ENCODE measurements at places on chromosomes 5 and 9. TPM values are rescaled to one million over a fixed set of nuclear protein-coding genes. Genes with fewer than 3 reads are reported as not detected.

DNA sequence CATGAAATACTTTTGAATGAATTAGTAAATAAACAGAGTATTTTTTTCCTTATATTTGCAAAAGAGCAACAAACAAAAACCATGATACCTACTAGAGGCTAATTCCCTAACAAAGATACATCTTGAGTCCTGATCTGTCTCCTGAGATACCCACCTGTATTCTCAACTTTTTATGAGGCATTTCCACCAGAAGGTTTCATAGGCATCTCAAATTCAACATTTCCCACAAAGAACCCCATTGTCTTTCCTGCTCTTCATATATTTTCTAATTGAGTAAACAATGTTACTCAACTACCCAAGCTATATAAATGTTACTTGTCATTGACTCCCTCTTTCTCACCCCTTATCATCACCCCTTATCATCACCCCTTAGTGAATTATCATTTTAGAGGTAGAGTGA lies 119.4 kb upstream of the RAI14 start:
- H3K27me3 ChIP-seq, result no peaks in the 10 kb centered on the region
- H3K4me1 ChIP-seq, result no peaks in the 10 kb centered on the region
- DNase-seq, result no peak
- no peaks in the 10 kb centered on the region for H3K36me3 ChIP-seq
- no peak overlapping the region for H3K27ac ChIP-seq
- H3K4me3 ChIP-seq, result no peak overlapping the region

- no peak overlapping the region for H3K4me3 ChIP-seq
- H3K36me3 ChIP-seq, result no peaks in the 10 kb centered on the region
- H3K27ac ChIP-seq, result no peak overlapping the region
- no peak for DNase-seq
- no peaks in the 10 kb centered on the region for H3K4me1 ChIP-seq
These were observed 9.5 kb upstream of the COMMD10 start for GRCh38 chr5:116075191-116075831.

DNA sequence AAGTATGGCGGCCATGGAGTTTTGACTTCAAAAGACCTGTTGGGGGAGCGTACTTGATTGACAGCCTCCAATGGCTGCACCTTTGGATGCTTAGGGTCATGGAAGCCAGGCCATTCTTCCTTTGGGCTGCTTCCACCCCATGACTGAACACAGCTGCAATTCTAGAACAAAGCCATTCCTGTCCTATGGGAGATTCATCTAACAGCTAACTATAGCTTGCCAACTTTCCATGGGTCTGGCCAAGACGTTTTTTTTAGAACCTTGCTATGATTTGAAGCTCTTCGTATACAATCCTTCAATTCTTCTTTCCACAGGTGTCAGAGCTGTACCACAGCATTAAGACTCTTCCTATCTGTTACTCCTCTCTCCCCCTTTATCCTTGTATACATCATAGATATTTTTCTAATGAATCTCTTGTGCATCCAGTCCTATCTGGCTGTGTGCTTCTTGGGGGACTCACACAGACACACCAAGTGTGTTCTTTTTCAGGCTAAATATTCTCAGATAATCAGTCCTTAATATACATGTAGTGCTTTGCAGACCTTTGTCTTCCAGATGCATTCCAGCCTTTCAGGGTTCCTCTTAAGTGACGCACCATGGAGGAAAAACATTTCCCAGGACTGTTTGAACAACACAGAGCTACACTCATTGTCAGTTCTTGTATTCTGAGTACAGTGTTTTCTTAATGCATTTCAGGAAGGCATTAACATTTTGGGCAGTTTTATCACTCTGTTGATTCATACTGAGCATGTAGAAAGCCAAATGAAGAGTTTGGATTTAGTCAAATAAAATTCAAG lies 198.9 kb downstream of the TAF11L14 start:
- no peak overlapping the region for H3K4me3 ChIP-seq
- no peaks in the 10 kb centered on the region for H3K4me1 ChIP-seq
- no peaks in the 10 kb centered on the region for H3K27me3 ChIP-seq
- no peak for DNase-seq
- no peaks in the 10 kb centered on the region for H3K36me3 ChIP-seq

SHC3 gene
- polyA plus RNA-seq, result 7.0 TPM

- no peak overlapping the region for H3K27ac ChIP-seq
- H3K27me3 ChIP-seq, result no peaks in the 10 kb centered on the region
- H3K4me1 ChIP-seq, result no peaks in the 10 kb centered on the region
- H3K4me3 ChIP-seq, result no peak overlapping the region
- H3K36me3 ChIP-seq, result no peaks in the 10 kb centered on the region
These were observed 18.9 kb downstream of the PDE4D start for GRCh38 chr5:59874675-59875074.

- H3K36me3 ChIP-seq, result no peaks in the 10 kb centered on the region
- DNase-seq, result no peak
- no peak overlapping the region for H3K27ac ChIP-seq
- no peaks in the 10 kb centered on the region for H3K27me3 ChIP-seq
These were observed 269.1 kb downstream of the EFNA5 start for GRCh38 chr5:107401470-107402122.

- H3K4me3 ChIP-seq, result no peak overlapping the region
- DNase-seq, result no peak
- H3K27ac ChIP-seq, result no peak overlapping the region
- H3K4me1 ChIP-seq, result no peaks in the 10 kb centered on the region
These were observed 1.1 kb upstream of the FRRS1L start for GRCh38 chr9:109168170-109168569.

DNA sequence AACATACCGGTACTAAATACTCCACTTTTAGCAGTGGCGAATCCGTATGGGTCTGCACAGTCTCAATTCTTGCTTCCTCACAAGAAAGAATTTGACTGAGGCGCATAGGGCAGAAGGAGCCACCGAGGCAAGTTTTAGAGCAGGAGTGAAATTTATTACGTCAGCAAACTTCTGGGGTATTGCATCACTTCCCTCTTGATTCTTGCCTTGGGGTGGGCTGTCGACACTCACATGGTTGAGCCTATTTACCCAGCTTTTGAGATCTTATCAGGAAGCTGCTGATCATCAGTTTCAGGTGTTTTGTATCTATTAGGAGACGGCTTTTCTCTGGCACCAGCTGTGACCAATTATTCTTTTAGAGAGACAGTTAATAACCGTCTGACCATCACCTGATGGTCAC lies 111.5 kb upstream of the CCNH start:
- no peak overlapping the region for H3K4me3 ChIP-seq
- no peak overlapping the region for H3K27ac ChIP-seq
- H3K4me1 ChIP-seq, result no peaks in the 10 kb centered on the region
- H3K27me3 ChIP-seq, result no peaks in the 10 kb centered on the region
- no peak for DNase-seq

DNA sequence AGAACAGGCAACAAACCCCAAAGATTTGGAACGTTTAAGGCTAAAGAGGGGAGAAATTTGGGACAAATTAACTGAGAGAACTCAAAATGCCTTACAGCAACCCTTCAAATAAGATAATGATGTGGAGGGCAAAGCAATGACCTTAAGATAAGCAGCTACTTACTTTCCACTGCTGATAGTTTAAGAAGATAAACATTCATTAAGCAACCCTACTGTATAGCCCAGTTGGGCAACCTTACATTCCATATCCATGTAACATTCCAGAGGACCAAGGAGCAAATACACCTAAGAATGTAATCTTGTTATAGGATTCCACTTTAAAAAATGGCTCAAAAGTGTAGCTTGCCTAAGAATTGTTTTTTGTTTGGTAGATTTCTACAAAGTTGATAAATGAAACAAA lies 14.8 kb downstream of the ETF1 start:
- DNase-seq, result no peak
- H3K36me3 ChIP-seq, result peaks cover 5% of the 10 kb centered on the region
- peaks cover 4% of the 10 kb centered on the region for H3K4me1 ChIP-seq
- H3K4me3 ChIP-seq, result no peak overlapping the region

NPR3 gene
- 2.6 TPM for polyA plus RNA-seq

PLAC8L1 gene
- polyA plus RNA-seq, result 1.2 TPM

SLC46A2 gene
- 0.07 TPM for polyA plus RNA-seq

GRCh38 chr5:68140763-68141162 lies 74.8 kb upstream of the PIK3R1 start:
- H3K4me1 ChIP-seq, result no peaks in the 10 kb centered on the region
- H3K36me3 ChIP-seq, result no peaks in the 10 kb centered on the region
- no peak overlapping the region for H3K4me3 ChIP-seq

SOHLH1 gene
- polyA plus RNA-seq, result not detected

CFAP157 gene
- polyA plus RNA-seq, result 0.88 TPM

PANK3 gene
- 5.2 TPM for polyA plus RNA-seq

- H3K4me1 ChIP-seq, result no peaks in the 10 kb centered on the region
- no peaks in the 10 kb centered on the region for H3K27me3 ChIP-seq
- DNase-seq, result no peak
- H3K4me3 ChIP-seq, result no peak overlapping the region
- H3K27ac ChIP-seq, result no peak overlapping the region
- H3K36me3 ChIP-seq, result no peaks in the 10 kb centered on the region
These were observed 17.4 kb upstream of the RIC1 start for GRCh38 chr9:5611321-5612184.

- H3K36me3 ChIP-seq, result no peaks in the 10 kb centered on the region
- no peak for DNase-seq
- no peaks in the 10 kb centered on the region for H3K27me3 ChIP-seq
- H3K27ac ChIP-seq, result no peak overlapping the region
- no peaks in the 10 kb centered on the region for H3K4me1 ChIP-seq
- no peak overlapping the region for H3K4me3 ChIP-seq
These were observed 14.5 kb upstream of the RARS1 start for GRCh38 chr5:168471785-168472184.

DNA sequence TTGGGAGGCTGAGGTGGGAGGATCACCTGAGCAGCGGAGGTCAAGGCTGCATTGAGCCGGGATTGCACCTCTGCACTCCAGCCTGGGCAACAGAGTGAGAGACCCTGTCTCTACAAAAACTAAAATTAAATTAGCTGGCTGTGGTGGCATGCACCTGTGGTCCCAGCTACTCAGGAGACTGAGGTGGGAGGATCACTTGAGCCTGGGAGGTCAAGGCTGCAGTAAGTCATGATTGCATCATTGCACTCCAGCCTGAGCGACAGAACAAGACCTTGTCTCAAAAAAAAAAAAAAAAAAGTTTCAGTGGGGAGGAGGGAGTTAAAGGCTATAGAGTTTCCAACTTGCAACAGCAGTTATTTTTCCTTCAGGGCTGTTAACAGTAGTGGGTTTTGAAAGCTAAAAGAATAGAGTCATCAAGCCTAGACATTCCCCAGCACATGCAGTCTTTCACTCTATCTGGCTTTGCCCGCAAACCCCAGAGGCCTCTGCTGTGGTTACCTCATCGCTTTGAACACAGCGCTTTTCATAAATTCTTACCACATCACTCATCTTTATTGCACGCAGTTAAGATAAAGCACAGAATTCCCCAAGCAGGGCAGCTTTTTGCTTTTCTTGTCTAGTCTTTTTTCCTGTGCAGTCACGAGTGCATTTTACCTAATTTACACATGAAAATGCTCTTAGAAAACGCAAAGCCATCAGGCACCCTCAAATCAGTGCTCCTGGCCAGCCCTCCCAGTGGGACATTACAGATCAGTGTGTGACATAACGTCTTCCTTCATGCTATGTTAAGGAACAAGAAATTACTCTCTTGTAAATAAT lies 8.7 kb upstream of the SLC2A8 start:
- H3K27me3 ChIP-seq, result no peaks in the 10 kb centered on the region
- no peak for DNase-seq
- H3K36me3 ChIP-seq, result peaks cover 4% of the 10 kb centered on the region
- H3K27ac ChIP-seq, result peak overlapping the region; percentile 79

ABO gene
- polyA plus RNA-seq, result 18.5 TPM

- no peaks in the 10 kb centered on the region for H3K4me1 ChIP-seq
- no peak overlapping the region for H3K4me3 ChIP-seq
- H3K27me3 ChIP-seq, result no peaks in the 10 kb centered on the region
- no peaks in the 10 kb centered on the region for H3K36me3 ChIP-seq
These were observed 119.8 kb downstream of the AUH start for GRCh38 chr9:91241909-91242308.

DNA sequence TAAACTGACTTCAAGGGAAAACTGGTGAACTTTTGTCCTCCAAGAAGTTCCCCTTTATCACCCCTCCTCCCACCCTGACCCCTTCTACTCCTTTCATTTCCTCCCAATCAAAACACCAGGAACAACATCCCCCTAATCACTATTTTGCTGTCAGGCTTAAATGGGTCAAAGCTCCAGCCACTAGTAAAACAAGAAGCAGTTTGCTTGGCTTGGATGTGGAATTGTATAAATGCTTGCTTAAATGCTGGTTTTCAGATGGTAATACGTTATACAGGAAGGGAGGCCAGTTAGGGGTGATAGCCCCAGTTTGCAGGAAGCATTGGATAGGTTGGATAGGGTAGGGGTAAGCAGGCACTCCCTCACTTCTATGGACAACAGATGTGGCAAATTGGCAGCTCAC lies 473.6 kb downstream of the AGTPBP1 start:
- no peak for DNase-seq
- H3K27me3 ChIP-seq, result no peaks in the 10 kb centered on the region
- no peak overlapping the region for H3K27ac ChIP-seq
- H3K4me3 ChIP-seq, result no peak overlapping the region

GRCh38 chr5:5687113-5687512 lies 264.6 kb downstream of the ICE1 start:
- no peak overlapping the region for H3K27ac ChIP-seq
- no peaks in the 10 kb centered on the region for H3K27me3 ChIP-seq
- H3K36me3 ChIP-seq, result no peaks in the 10 kb centered on the region
- H3K4me3 ChIP-seq, result no peak overlapping the region
- H3K4me1 ChIP-seq, result no peaks in the 10 kb centered on the region

GRCh38 chr5:107385708-107386107 lies 285.0 kb downstream of the EFNA5 start:
- DNase-seq, result no peak
- H3K27me3 ChIP-seq, result no peaks in the 10 kb centered on the region
- no peak overlapping the region for H3K4me3 ChIP-seq
- no peaks in the 10 kb centered on the region for H3K4me1 ChIP-seq

PCDHB10 gene
- polyA plus RNA-seq, result 0.88 TPM

NKD2 gene
- polyA plus RNA-seq, result 18.1 TPM

ARHGEF28 gene
- 32.9 TPM for polyA plus RNA-seq

SV2C gene
- 0.07 TPM for polyA plus RNA-seq

DNA sequence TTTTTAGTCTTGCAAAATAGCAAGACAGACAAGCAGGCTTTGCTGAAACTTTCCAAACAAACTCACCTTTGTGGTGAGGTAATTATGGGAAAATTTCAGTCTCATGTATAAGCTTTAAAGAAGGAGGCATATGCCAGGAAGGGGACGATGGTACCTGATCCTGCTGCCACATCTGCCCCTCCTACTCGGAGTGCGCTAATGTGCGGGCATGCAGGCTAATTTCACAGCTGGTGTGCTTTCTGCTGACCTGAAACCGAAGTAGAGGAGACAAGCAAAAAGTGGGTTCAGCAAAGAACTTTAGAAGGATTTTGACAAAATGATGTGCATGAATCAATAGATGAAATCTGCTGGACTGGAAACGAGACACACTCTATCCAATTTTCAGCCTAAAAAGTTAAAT lies 117.1 kb upstream of the IRX4 start:
- no peaks in the 10 kb centered on the region for H3K27me3 ChIP-seq
- no peak overlapping the region for H3K27ac ChIP-seq
- no peaks in the 10 kb centered on the region for H3K4me1 ChIP-seq
- H3K4me3 ChIP-seq, result no peak overlapping the region
- no peaks in the 10 kb centered on the region for H3K36me3 ChIP-seq
- no peak for DNase-seq

GRK6 gene
- polyA plus RNA-seq, result 3.5 TPM

LAMC3 gene
- polyA plus RNA-seq, result 67.0 TPM

- H3K4me3 ChIP-seq, result no peak overlapping the region
- peaks cover 9% of the 10 kb centered on the region for H3K4me1 ChIP-seq
- DNase-seq, result no peak
- H3K36me3 ChIP-seq, result peaks cover 13% of the 10 kb centered on the region
These were observed 41.9 kb downstream of the GPBP1 start for GRCh38 chr5:57215629-57216195.

GRCh38 chr5:10423022-10423421 lies 18.7 kb upstream of the ROPN1L start:
- no peak overlapping the region for H3K4me3 ChIP-seq
- H3K27me3 ChIP-seq, result no peaks in the 10 kb centered on the region
